Vagina (tissue), 2 donors: ENCODE measurements at places on chromosomes 13 and 19. TPM values are rescaled to one million over a fixed set of nuclear protein-coding genes. Genes with fewer than 3 reads are reported as not detected.

The PRR36 gene
- not detected for total RNA-seq

The SYT3 gene
- total RNA-seq: 2.5 TPM

- H3K27me3 ChIP-seq: no peaks in the 10 kb centered on the region
- no peak for DNase-seq
- H3K4me1 ChIP-seq: peaks cover 6% of the 10 kb centered on the region
- H3K4me3 ChIP-seq: no peak overlapping the region
Observed at GRCh38 chr13:27535546-27535945, 84.8 kb downstream of the LNX2 start.

DNA sequence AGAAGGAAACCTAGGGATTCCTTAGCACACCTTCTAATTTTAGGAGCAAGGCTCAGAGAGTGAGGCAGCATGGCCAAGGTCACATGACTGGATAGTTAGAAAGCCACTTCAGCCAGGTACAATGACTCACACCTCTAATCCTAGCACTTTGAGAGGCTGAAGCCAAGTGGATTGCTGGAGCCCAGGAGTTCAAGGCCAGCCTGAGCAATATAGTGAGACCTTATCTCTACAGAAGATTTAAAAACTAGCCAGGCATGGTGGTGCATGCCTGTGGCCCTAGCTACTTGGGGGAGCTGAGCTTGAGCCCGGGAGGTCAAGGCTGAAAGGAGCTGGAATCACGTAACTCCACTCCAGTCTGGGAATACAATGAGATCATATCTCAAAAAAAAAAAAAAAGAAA lies 69.2 kb downstream of the TEX26 start:
- no peak for DNase-seq
- H3K36me3 ChIP-seq: no peaks in the 10 kb centered on the region
- no peak overlapping the region for H3K4me3 ChIP-seq
- no peaks in the 10 kb centered on the region for H3K27me3 ChIP-seq
- no peak overlapping the region for H3K27ac ChIP-seq

DNA sequence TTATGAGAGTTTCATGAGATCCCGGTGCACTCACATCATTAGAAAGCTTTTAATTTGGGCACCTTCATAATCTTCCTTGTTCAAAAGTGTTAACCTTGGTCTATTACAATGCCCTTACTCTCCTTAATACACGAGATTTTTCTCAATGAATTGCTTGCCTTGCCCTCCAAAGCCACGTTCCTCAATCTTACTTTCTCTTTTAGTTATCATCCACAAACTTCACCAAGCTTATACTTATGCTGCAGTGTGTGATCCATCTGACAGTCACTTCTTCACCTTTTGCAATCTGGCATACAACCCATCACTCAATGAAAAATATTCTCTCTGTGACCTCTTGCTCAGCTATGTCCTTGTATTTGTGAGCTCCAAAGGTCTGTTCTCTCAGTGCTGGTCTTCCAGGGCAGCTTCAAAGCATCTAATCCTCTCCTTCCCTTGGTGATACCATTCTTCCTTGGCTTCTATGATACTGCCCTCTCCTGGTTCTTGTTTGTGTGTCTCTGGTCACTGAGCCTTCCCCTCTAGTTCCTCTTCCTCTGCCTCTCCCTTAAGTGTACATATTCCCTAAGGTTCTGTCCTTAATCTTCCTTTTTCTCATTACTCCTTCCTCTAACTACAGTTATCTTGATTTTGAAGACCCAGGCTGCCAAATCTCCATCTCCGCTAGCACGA lies 202.2 kb upstream of the STARD13 start:
- H3K4me3 ChIP-seq: peak overlapping the region; percentile 13
- H3K36me3 ChIP-seq: no peaks in the 10 kb centered on the region
- no peak for DNase-seq
- H3K27ac ChIP-seq: peak overlapping the region; percentile 3
- H3K4me1 ChIP-seq: no peaks in the 10 kb centered on the region

DNA sequence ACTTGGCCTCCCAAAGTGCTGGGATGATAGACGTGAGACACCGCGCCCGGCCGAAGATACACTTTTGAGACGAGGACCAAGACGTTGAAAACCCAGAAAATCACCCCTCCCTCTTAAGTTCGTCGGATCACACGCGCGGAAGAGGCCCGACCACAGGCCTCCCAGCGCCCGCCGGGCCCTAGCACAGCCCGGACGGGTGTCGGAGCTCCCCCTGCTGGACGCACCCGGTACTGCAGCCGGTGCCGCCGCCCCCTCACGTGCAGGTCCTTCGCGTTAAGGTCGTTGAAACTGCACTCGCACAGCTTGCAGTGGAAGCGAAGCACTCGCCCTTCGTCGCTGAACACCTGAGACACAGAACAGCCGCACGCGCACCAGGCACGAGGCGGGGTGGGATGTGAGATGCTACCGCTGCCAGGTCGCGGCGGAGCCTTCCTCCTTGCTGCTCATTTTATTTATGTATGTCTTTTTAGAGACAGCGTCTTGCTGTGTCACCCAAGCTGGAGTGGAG lies 35.7 kb upstream of the MATK start:
- H3K4me1 ChIP-seq: no peaks in the 10 kb centered on the region
- no peaks in the 10 kb centered on the region for H3K27me3 ChIP-seq
- H3K36me3 ChIP-seq: no peaks in the 10 kb centered on the region
- H3K4me3 ChIP-seq: no peak overlapping the region
- DNase-seq: no peak

DNA sequence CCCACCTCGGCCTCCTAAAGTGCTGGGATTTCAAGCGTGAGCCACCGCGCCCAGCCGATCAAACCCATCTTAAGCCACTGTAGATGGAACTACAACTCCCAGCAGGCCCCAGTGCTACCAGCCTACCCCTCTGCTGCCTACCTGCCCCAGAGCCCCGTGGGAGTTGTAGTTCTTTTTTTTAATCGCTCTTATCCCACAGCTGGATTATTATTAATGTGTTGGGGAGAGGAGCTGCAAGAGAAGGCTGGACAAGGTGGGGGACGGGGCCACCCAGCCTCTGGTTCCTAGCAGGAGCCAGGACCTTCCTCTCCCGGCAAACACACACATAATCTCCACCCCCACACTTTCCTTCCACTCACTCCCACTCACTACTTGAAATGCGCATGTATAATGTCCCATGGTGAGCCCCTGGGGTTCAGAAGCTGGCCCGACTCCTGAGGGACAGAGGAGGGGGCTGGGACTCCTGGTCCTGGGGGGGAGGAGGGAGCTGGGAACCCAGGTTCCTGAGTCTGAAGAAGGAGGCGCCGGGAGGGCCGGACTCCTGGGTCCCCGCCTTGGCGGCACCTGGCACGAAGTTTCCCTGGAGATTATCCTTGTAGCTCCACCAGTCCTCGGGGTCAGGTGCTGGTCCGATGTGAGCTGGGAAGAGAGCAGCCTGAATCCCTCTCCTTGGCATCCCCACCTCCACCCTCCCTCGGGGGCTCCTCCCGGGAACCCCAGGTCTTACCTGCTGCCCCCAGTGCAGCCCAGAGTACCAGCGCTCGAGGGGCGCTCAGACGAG lies 958 bp downstream of the CA11 start:
- no peaks in the 10 kb centered on the region for H3K36me3 ChIP-seq
- H3K27ac ChIP-seq: peak overlapping the region; percentile 96
- H3K4me3 ChIP-seq: peak overlapping the region; percentile 64
- DNase-seq: no peak
- H3K27me3 ChIP-seq: no peaks in the 10 kb centered on the region
- peaks cover 16% of the 10 kb centered on the region for H3K4me1 ChIP-seq

DNA sequence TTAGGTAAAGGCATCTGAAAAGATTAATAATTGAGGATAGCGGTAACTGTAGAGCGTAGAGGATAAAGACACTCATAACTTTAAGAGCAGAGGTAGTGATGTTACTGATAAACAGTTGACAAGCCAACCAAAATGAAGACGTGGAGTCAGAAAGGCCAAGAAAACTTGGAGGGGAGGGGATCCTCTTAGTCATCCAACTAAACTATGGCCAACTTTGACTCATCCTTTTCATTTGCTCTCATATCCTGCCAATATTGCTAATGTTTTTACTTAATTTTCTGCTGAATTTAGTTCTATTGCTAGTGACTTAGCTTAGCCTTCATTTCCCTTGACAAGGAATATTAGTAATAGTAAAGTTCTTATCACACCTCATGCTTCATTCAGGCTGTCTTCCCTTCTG lies 13.4 kb downstream of the ITGBL1 start:
- no peaks in the 10 kb centered on the region for H3K27me3 ChIP-seq
- no peaks in the 10 kb centered on the region for H3K4me1 ChIP-seq
- DNase-seq: no peak
- H3K36me3 ChIP-seq: no peaks in the 10 kb centered on the region
- H3K27ac ChIP-seq: no peak overlapping the region

- H3K36me3 ChIP-seq: peaks cover 79% of the 10 kb centered on the region
- H3K27ac ChIP-seq: no peak overlapping the region
- no peak for DNase-seq
Observed at GRCh38 chr13:48069573-48069972, 25.3 kb downstream of the MED4 start.

- no peak for DNase-seq
- H3K27me3 ChIP-seq: no peaks in the 10 kb centered on the region
- no peaks in the 10 kb centered on the region for H3K36me3 ChIP-seq
- no peaks in the 10 kb centered on the region for H3K4me1 ChIP-seq
- H3K4me3 ChIP-seq: no peak overlapping the region
Observed at GRCh38 chr19:29295285-29295684, 82.3 kb upstream of the UQCRFS1 start.
